Amniotic stem cell (primary cell): ENCODE measurements at places on chromosomes 5 and 9.

GRCh38 chr5:136675769-136676168, 310.4 kb upstream of the TRPC7 start:
- DNase-seq, result no peak

- DNase-seq, result no peak
Observed at GRCh38 chr5:37834542-37835379, 5.1 kb downstream of the GDNF start.

DNA sequence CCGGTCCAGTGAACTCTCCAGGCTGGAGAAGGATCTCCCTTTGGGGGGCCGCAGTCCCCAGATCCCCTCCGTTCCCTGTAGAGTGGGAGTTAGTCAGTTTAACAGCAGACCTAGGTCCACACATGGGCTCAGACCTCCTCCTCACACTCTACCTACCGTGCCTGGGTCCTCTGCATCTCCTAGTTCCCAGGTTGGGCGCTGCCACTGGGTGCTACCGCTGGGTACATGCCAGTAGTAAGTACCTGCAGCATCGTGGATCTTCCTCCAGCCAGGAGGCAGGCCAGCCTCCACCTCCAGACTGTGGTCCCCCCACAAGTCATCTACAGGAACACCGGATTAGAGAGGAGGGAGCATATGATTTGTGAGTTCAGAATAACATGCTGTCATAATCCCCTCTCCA, 802 bp downstream of the APBB3 start:
- no peak for DNase-seq

DNA sequence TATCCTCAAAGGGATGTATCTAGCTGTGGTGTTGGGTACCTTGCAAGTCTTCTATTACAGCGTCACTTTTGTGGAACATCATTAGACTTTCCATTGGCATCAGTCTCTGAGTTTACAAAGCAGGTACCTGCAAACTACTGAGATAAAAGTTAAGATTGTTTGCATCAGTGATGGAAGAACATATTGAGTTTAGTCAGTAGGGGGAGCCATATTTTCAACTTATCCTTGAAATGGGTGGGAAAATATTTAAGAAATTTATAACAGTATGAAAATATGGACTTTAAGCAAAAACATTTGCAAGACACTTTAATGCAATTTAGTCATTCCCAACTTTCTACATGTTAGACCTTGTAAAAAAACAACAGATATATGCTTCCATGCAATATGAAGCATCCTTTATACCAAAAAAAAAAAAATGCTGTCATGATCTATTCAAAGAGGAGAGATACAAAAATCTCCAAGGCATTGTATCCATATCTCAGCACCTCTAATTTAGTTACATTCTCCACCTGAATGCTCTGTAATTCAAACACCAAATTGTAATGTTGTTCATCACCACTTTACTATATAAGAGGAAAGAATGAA, 98.6 kb upstream of the ADAMTS19 start:
- peak; percentile 14 for DNase-seq

GRCh38 chr9:92637326-92637725, 32.6 kb downstream of the IPPK start:
- DNase-seq, result no peak

DNA sequence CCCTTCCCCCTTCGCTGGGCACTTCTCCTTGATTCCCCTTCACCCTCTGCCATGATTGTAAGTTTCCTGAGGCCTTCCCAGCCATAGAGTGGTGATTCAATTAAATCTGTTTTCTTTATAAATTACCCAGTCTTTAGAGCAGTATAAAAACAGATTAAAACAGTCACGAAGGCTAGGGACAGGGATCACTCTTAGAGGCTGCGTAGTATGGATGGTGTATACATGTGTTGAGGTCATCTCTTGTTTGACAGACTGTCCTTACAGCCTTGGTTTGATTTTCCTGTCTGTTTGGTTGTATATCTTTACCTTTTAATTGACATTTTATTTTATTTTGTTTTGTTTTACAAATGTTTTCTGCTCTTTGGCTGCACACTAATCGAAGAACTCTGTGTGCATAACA, 1155.7 kb upstream of the CDH18 start:
- DNase-seq, result no peak

DNA sequence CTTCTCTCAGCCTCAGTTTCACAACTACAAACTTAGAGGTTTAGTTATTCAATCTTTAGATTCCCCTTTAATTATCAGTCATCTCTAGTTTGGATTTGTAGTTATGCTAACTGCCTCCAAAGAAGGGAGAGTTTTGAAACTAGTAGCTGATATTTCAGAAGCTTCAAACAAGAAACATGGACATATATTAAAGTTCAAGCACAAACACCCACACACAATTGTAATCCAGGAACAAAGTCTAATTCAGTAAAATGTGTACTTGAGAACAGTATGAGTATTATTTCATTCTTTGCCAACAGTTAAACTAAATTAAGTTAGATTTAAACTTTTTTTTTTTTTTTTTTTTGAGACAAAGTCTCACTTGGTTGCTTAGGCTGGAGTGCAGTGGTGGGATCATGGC, 71.2 kb upstream of the ABCA1 start:
- DNase-seq, result no peak

DNA sequence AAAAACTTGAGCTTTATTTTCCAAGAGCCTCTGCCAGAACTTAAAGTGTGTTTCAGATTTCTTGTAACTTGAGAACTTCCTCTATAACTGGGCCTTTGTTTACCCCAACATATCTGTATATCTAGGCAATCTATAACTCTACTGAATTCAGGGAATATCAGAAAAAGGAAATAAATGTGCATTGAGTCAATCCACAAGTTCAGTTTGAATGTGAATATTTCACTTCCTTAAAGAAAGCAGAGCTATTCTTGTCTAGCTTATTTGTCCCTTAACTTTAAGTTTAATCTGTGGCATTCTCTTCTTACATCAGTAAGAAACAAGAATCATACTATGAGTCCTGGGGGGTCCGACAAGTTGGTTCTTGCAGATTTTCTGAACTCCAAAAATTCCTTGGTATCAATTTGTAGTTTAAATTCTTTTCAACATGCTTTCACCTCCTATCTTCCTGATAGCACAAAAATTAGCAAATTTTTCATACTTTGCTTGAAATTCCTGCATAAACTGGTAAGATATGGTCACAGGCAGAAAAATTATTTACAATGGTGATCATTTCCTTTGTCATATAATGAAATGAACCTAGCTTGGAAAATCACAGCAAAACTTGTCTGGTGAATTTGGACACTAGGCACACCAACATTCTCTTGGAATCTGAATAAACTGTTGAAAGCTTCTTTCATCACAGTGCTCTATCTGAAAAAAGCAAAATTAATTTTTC, 19.8 kb upstream of the ITGA1 start:
- DNase-seq, result no peak

GRCh38 chr9:115134941-115135340, 17.0 kb upstream of the TNC start:
- DNase-seq, result no peak

DNA sequence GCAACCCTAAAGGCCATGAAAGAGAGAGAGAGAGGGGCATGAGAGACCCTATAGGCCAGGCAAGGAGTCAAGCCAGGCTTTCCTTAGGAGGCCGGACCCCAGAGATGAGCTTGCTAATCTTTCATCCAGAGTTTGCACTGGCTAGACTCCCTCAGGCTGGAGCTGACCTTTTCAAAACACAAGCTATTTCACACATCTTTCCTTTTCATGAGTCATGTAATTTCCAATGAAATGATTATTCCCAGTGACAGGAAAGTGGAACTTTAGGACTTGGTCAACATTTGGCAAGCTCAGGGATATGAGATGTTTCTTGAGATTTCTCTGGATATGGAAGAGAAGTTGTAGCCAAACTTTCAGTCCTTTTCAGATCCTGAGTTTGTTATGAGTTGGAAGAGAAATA, 117.7 kb downstream of the TARS1 start:
- no peak for DNase-seq

DNA sequence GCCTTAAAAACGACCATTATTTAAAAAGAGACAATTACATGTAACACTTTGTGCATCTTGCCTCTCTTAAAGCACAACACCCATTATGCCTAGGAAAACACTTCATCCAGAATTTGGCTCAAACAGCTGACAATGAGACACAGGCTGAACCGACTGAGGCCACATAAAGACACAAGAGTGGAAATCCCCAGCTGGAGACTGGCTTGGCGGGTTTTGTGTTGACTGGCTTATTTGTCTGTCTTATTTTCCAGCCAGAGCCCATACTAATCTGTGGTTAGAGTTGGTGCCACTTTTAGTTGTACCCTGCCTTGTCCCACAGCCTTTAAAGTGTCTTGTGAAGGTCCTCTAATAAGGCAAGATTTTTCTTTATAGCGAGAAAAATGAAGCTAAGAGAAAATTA, 21.2 kb downstream of the TRIM14 start:
- no peak for DNase-seq

DNA sequence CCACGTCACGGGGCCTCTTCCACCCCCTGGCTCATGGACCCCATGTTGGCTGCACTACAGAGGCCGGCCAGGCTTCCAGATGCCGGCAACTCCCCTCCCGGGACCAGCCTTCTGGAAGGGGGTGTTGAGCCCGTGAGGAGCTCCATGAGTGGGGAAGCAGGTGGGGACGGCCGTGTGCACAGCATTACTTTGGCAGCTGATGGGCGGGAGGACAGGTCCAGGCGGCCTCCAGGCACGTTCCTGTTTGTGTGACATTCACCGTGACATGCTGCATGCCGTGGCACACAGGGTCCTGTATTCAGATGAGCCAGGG, 29.1 kb upstream of the ABO start:
- DNase-seq, result no peak

GRCh38 chr5:128446-128845, 36.5 kb downstream of the PLEKHG4B start:
- DNase-seq, result no peak

GRCh38 chr9:7094052-7094451, 336.3 kb downstream of the KDM4C start:
- DNase-seq, result no peak

- no peak for DNase-seq
Observed at GRCh38 chr5:10355071-10355889, 1.8 kb downstream of the MARCHF6 start.

- DNase-seq, result no peak
Observed at GRCh38 chr9:123120953-123121352, 87.5 kb downstream of the GPR21 start.

- no peak for DNase-seq
Observed at GRCh38 chr5:73540192-73540591, 25.2 kb downstream of the ANKRA2 start.

- DNase-seq, result no peak
Observed at GRCh38 chr9:28073270-28073669, 500.0 kb upstream of the C9orf72 start.

GRCh38 chr9:26537211-26537610, 355.4 kb downstream of the CAAP1 start:
- no peak for DNase-seq

GRCh38 chr5:124397317-124397716, 349.1 kb downstream of the ZNF608 start:
- no peak for DNase-seq

- no peak for DNase-seq
Observed at GRCh38 chr5:38790891-38791290, 54.9 kb upstream of the OSMR start.

- no peak for DNase-seq
Observed at GRCh38 chr5:34789021-34789531, 49.9 kb upstream of the TTC23L start.

DNA sequence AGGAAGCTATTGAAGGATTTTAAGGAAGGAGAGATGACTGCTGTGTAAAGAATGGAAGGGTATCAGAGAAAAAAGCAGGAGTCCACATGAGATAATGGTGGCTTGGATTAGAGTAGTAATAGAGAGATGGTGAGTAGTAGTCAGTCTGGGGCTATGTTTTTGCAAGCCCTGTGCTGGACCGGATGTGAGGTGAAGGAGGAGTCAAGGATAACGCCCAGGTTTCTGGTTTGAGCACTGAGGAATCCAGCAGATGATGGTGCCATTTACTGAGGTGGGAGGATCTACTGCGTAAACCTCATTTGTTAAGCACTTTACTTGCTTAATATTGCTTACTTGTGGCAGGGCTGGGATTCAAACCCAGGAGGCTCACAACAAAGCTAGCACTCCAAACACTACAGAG, 1.1 kb downstream of the TIGD6 start:
- no peak for DNase-seq

DNA sequence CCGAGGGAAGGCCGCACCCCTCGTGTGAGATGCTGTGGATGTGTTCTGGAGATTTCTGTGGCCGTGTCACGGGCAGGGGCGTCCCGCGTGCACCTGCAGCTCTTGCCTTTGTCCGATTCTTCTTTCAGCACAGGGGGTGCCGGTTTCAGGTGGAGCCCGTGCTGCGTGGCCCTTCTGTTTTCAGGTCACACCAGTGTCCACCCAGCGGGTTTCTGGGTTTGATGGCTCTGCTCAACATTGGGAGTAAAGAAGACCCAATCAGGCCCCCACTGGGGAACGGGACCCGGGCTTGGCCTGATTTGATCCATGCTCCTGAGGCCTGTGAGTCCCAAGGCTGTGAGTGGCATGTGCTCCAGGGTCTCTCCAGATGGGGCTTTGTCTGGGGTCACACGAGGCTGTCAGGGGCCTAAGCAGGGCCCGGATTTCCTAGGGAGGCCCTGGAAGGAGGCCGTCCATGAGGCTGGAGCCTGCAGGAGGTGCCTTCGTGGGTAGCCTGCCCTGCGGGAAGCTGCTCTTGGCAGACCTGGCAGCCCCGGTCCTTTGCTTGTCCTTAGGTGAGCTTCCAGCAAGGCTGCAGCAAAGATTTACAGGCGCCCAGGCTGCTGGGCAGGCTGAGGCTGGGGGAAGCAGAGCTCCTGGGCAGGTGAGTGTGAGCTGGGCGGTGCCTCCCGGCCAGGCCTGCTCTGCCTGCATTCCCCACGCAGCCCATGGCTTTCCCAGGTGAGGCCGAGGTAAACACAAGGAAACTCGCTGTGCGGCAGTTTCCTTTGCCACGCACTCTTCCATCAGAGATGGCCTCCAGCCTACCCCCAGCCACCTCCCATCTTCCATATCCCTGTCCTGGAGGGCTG, 12.8 kb downstream of the MRPL36 start:
- DNase-seq, result no peak

DNA sequence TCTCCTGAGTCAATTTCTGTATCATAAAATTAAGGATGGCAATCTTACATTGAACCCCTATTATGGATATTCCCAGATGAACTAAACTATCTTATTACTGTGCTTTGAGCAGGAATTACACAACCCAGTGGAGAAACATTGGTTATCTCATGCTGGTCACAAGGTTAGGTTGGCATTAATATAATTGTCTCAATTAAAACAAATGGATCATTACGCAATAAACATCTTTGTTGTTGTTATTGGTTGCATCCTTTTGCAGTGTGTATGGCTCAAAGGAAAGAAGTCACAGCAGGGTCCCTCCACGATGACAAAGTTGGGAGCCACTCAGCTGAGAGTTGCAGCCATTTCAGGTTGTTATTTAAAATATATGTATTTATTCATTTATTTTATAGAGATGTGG, 297.0 kb upstream of the KLF4 start:
- no peak for DNase-seq

DNA sequence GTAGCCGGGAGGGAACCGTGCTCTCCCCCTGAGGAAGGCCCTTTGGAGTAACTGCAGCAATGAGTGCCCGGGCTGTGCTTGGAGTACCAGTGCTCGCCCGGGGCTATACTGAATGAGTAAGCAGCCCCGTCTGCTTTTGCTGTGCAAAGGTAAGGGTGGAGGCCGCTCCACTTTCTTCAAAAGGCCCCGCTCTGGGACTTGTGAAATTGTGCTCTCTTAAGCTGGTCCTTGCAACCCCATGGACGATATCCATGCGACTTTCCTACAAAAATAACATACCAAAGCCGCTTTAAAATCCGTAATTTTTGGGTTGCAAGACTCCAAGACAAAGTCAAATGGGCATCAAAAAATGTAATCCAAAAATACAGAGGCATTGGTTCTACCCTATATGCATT, 578 bp upstream of the TNFAIP8 start:
- DNase-seq, result no peak

GRCh38 chr5:60354311-60354710, 345.7 kb downstream of the DEPDC1B start:
- DNase-seq, result no peak

GRCh38 chr9:20495098-20495497, 127.2 kb downstream of the MLLT3 start:
- no peak for DNase-seq
